ENCODE measurements at places on chromosomes 3 and 15.

GRCh38 chr3:97131476-97131875 lies 317.1 kb downstream of the EPHA6 start:
- DNase-seq, result no peak

GRCh38 chr15:25846377-25846776 lies 16.8 kb downstream of the ATP10A start:
- no peak for DNase-seq

DNA sequence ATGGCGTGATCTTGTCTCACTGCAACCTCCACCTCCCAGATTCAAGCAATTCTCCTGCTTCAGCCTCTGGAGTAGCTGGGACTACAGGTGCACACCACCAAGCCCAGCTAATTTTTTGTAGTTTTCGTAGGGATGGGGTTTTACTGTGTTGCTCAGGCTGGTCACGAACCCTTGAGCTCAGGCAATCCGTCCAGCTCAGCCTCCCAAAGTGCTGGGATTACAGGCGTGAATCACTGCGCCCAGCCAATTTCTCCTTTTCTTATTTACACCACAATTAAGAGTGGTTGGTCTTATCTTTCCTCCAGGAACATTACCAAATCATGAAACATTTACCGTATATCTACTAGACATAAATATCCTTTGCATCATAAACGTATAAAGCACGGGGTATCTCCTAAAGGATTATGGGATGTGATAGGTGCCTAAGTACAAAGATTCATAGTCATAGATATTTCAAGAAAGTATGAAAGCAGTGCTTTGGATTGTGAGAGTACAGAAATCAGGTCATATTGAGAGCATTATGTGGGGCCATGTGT lies 194.5 kb downstream of the RBMS3 start:
- DNase-seq, result no peak

DNA sequence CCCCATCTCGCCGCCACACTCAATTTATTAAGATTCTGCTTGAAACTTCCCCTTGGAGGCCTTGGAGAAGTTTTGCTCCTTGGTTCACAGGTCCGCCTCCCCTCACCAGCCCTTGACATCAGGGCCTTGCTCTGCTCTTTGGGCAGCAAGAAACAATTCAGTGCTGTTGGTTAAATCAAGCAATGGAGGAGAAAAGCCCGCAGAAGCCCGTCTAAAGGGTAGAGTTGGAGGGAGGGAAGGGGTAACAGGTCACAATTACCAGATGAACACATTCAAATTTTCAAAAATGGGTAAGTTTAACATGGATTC lies 429 bp downstream of the PARP9 start:
- peak; percentile 69 for DNase-seq

Measured in Karpas-422 (cell line).